ENCODE measurements at places on chromosomes 11 and 22.

GRCh38 chr11:118868659-118869058, 15.0 kb upstream of the CXCR5 start:
- DNase-seq: no peak

- DNase-seq: no peak
These were observed 32.2 kb upstream of the WNT11 start for GRCh38 chr11:76238551-76238950.

- DNase-seq: no peak
These were observed 1.3 kb downstream of the TIGD3 start for GRCh38 chr11:65355776-65356393.

DNA sequence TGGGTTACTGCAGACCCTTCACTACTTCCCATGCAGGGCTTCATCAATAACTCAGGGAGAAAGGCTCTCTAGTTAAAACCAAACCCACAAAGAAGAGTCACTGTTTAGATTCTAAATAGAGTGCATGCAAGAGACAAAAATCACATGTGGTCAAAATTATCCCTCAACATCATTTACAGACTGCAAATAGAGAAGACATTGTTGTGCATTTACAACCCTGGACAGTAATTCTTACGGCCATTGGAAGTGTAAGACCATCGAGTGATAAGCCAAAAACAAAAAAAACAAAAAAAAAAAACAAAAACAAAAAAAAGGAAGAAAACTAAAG, 93.4 kb downstream of the RASSF10 start:
- no peak for DNase-seq

DNA sequence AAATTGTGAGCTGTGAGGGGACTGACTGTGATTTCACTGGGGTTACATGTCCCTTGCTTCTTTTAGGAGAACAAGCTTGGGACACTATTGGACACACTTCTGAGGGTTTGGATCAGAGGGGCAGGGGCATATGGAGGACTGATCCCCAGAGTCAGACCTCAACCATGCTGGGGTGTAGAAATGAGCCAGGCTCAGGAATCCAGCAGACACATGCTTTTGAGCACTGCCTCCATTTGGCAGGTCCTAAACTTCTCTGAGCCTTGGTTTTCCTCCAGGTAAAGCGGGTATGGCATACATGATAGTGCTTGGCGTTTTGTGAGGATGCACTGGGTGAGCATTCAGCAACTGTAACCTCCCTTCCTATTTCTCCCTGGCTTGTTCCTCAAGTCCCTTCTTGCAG, 74.7 kb downstream of the ADAMTS15 start:
- DNase-seq: no peak

DNA sequence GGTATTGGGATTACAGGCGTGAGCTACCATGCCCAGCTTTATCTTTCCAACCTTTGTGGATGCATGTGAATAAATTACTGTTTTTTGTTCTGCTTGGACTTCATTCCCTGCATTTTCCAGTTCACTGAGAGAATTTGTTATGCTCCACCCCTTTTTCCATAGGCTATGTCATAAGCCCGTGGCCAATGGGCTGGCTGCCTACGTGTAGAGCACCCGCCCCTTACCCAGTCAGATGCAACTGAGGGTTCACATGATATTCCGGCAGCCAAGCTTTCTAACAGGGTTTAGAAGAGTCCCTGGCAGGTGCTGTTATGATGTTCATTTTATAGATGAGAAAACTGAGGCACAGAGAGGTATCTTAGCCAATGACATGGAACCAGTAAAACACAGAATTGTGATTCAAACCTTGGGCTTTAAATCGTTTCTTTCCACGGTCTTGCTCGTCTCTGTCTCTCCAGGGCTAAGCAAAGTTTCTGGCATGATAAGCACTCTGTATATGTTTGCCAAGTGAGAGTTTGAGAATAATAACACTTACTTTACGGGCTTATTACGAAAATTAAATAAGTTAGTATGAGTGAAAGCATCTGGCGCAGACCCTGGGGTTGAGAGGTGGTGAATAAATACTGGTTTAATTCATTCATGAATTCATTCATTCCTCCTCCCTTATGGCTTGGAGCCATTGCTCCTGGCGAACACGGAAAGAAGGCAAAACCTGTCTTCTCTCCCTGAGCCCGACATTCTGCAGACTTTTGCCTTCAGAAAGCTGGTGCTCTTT, 42.4 kb upstream of the RASD2 start:
- DNase-seq: no peak

- no peak for DNase-seq
These were observed 667 bp downstream of the RAB6A start for GRCh38 chr11:73760135-73760678.

DNA sequence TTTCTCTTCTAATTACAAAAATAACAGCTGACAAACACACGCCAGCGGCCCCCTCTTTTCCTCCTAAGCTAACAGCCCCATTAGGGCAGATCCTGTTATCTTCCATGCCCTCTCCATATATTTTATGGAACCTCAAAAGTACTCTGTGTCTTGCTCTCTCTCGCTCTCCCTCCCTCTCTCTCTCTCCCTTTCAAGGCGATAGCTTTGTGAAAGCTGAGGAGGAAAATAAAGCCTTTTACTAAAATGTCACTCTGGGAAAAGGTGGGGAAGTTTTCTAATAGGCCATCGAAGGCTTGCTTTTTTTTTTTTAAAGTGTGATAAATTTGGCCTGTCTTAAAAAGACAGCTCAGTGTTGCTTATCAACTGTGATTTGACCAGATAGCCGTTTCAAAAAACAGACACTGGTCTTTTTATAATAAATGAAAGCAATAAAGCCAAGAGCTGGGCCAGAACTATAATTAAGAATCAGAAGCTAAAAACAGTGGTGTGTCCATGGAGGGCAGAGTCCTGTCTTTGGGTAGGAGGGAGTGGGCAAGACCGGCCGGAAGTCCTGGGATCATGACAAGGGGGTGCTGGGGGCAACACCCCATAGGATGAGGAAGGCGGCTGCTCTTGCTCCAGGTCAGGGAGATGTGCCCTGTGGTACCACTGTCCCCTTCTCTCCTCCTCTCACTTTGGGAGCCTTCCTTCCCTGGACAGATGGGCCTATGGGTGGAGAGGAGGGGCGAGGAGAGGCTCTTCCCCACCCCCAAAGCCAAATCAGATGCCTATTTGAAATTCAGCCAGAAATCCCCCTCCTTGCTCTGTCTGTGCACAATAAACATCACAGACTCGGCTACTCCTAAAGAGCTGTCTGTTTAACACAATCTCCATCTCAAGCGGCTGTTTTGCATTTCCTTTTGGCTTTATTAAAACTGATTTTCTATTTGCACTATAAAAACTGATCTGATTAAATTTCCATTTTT, 267.2 kb downstream of the BUD13 start:
- no peak for DNase-seq

GRCh38 chr11:59728913-59729312, 15.3 kb upstream of the OR10V1 start:
- no peak for DNase-seq

DNA sequence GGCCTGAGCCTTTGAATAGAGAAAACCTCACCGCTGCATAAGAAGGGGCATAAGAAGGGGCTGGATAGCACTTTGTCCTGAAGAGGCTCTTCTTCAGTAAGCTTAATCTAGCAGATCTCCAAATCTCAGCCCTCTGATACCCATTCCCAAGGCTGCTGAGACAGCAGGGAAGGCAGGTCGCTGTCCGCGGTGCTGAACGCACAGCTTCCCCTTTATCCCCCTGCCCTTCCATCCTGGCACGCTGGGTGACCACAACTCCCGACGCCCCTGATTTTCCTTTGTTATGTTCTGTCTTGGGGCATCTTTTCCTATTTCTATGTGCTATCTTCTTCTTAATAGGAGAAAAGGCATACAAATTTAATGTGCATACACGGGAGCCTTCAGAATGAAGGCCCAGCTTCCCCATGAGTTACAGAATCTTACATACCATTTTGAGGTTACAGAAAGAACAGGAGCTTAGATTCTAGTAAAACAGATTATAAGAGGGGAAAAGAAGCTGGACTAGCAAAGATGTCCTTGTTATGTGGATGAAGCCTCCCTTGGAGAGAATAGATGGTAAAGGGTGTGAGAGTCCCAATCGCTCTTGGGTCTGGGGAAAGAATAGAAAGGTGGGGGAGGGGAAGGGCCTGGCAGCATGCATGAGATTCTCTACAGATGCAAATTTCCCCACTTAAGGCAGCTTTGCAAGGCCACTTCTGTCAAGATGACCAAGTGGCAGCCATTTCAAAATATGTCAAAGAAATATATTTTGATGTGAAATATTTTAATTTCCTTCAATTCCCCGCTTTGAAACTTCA, 5.7 kb upstream of the SULT4A1 start:
- no peak for DNase-seq

DNA sequence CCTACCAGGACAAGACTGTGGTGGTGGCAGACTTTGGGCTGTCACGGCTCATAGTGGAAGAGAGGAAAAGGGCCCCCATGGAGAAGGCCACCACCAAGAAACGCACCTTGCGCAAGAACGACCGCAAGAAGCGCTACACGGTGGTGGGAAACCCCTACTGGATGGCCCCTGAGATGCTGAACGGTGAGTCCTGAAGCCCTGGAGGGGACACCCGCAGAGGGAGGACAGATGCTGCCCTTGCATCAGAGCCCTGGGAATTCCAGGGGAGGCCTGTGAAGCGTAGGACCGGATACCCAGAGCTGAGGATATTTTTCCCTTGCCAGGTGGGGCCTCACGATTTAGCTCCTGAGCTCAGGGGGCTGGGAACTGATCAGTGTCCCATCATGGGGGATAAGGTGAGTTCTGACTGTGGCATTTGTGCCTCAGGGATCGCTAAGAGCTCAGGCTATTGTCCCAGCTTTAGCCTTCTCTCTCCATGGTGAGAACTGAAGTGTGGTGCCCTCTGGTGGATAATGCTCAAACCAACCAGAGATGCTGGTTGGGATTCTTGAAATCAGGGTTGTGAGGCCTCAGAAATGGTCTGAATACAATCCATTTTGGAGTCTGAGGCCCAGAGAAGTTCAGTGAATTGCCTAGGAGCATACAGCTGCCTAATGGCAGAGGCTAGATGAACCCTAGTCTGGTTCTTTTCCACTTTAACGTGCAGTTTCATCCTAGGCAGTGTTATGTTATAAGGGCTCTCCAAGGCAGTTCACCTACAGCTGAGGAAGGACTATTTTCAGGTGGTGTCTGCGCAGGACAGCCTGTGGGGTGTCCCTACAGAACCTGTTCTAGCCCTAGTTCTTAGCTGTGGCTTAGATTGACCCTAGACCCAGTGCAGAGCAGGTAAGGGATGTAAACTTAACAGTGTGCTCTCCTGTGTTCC, 19.5 kb downstream of the PIK3IP1 start:
- DNase-seq: no peak

DNA sequence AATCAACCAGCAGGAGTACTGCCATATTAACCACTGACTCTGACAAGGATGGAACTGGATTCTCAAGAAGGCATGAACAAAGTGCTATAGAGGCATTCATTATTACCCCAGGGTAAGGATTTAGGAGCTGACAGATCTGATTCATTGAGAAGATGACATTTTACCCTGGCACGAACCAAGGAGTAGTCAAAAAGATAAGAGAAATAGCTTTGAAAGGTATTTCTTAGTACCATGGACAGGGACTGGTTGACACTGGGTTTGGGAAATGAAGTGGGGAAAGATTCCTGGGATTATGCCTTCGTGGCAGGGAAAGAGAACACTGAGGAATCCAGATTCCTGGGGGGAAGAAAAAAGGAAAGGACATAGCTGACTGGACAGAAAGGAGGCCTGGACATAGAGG, 5.1 kb upstream of the SAAL1 start:
- no peak for DNase-seq

DNA sequence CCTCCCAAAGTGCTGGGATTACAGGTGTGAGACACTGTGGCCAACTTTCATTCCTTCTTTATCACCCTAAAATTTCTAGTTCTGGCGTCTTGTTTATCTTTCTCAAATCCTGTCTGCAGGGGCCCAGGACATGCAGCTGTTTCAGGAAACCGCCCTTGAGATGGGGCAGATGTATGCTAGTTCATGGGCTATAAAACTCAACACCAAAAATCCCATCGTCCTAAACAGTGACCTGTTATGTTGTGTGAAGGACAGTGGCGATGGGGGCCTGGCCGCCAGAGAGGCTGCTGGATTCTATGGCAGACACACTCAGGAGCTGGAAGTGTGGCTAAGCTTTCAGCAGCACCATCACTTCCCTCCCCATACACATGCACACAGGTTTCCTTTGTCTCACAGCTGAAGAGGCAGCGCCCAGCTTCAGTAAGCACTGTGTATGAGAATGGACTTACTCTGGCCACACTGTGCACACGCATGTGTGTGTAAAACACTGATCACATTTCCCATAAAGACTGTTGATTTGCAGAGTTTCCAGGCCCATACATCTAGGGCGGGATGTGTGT, 36.7 kb downstream of the MARK2 start:
- no peak for DNase-seq

DNA sequence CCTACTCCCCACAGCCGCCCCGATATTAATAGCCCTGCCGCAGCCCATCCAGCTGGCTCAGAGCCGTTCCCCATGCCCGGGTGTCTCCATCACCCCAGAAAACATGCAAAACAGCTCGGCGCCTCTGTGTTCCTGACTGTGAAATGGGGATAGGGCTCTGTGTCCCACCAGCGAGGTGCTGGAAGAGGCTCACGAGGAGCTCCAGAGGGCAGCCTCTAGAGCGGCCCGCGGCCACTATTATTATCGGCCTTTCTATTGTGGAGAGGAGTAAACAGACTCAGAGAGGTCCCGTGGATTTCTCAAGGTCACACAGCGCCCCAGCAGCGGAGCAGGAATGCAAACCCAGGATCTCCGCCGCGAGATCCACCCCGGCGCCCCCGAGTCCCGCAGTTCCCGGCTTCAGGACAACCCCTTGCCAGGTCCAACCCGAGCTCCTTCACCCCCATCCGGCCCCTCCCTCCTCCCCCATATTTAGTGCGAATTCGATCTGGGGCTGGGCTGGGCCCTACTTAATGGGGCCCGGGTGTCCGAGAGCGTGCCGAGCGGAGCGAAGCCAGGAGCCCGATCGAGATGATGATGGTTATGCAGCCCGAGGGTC, at the start of gene ACTN3:
Gene ACTN3, plus strand, starts transcription at position 536 of the 598 bp plus-strand sequence. Its CDS starts 35 bp downstream, at position 571.
- DNase-seq: no peak

GRCh38 chr22:44398856-44399837, 86.4 kb upstream of the SHISAL1 start:
- DNase-seq: no peak

DNA sequence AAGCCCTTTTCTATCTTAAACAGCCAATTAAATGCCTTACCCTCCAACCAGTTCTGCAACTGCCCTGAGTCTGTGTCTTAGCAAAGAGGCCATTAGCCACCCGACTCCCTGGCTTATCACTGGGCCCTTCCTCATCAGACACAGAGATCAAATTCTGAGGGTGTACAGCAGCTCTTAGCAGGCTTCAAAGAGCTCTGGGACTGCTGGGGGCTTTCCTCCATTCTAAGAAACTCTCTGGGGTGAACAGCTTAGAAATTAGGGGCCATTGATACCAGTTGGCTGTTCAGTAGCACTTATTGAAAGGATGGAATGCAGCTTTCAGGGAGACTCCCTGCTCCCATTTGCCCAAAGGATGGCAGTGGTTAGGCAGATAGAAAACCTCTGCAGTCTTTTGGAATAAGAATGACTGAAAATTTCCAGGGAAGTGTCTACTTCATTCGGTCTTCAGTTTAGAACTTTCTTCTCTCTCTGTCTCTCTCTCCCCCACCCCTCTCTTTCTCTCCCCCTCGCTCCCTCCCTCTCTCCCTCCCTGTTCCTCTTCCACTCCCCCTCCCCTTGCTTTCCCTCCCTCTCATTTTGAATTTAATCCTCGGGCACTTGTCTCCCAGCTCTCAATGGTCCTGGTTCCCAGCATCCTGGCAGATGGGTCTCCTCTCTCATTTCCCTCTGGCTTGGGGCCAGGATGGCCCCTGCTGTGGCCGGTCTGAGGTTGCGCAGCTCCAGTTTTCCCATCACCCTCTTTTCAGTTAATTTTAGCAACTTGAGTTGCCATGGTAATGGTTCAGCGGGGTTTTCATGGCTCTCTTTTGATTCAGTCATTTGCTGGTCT, 76.4 kb downstream of the COMMD9 start:
- DNase-seq: no peak

GRCh38 chr22:24485170-24485569, 10.0 kb upstream of the UPB1 start:
- DNase-seq: no peak
